ENCODE measurements at places on chromosomes 12 and 14. TPM values are rescaled to one million over a fixed set of nuclear protein-coding genes. Genes with fewer than 3 reads are reported as not detected.

- no peak for DNase-seq
Observed at GRCh38 chr14:64704743-64705380, 638 bp downstream of the PLEKHG3 start.

- no peak for DNase-seq
Observed at GRCh38 chr12:91417650-91418049, 235.0 kb upstream of the DCN start.

- DNase-seq, result no peak
Observed at GRCh38 chr12:70756118-70756517, 118.9 kb upstream of the PTPRB start.

- DNase-seq, result no peak
Observed at GRCh38 chr12:3278681-3279414, 201.7 kb downstream of the TSPAN9 start.

- no peak for DNase-seq
Observed at GRCh38 chr14:98871796-98872195, 400.2 kb downstream of the BCL11B start.

GRCh38 chr12:47095446-47096236, 15.9 kb upstream of the AMIGO2 start:
- no peak for DNase-seq

GRCh38 chr12:71607494-71608330, 55.9 kb downstream of the ZFC3H1 start:
- no peak for DNase-seq

- no peak for DNase-seq
Observed at GRCh38 chr14:79596551-79596950, 614.8 kb downstream of the DIO2 start.

DNA sequence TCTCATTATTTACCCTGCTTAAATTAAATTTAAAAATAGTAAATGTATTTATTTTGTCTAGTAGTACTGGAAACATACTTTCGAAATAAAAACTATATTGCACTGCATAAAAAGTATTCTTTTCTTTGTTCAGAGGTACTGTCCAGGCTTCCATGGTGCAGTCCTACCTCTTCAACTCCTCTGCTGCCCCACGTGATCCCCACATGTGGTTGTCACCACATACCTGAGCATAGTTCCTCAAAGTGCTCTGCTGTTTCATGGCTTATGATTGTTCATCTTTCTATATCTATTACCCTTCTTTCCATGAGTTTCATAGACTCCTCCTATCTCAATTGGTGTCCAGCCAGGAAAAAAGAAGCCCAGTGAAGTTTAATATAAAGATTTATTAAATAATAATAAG, 317.5 kb upstream of the OR4E1 start:
- no peak for DNase-seq

DNA sequence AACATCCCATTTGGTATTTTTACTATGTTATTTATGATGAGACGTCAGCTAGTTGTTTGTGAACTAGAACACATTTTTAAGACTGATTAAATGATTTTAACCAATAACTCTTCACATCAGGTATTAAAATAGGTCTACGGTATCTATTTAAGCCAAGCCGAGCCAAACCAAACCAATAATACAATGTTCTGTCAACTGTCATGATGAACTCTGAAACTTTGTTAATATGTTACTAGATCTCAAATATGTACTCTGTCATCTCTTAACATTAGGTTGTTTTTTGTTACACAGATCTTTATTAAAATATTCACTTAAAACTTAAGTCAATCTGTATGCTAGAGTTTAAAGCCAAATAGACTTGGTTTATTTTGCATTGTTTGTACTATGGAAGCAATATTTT, 1.0 kb downstream of the ART4 start:
- no peak for DNase-seq

DNA sequence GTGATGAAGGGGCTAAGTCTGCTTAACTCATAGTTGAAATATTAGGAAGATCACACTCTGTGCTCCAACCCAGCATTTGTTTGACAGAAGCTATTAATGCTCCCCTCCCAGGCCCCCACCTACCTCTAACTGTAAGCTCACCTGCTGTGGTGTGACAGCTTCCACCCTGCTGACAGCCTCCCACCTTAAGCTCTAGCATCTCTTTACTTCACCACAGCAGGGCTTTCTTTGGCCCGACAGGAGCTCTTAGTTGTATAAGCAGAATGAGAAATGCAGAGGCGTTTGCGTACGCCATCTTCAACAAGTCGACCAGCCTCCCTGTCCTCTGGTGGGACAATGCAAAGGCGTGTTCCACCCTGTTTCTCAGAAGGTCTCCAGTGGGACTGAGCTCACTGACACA, 80.1 kb upstream of the OSBPL8 start:
- DNase-seq, result no peak

GRCh38 chr12:127245437-127245836, 1021.5 kb upstream of the TMEM132C start:
- DNase-seq, result no peak

DNA sequence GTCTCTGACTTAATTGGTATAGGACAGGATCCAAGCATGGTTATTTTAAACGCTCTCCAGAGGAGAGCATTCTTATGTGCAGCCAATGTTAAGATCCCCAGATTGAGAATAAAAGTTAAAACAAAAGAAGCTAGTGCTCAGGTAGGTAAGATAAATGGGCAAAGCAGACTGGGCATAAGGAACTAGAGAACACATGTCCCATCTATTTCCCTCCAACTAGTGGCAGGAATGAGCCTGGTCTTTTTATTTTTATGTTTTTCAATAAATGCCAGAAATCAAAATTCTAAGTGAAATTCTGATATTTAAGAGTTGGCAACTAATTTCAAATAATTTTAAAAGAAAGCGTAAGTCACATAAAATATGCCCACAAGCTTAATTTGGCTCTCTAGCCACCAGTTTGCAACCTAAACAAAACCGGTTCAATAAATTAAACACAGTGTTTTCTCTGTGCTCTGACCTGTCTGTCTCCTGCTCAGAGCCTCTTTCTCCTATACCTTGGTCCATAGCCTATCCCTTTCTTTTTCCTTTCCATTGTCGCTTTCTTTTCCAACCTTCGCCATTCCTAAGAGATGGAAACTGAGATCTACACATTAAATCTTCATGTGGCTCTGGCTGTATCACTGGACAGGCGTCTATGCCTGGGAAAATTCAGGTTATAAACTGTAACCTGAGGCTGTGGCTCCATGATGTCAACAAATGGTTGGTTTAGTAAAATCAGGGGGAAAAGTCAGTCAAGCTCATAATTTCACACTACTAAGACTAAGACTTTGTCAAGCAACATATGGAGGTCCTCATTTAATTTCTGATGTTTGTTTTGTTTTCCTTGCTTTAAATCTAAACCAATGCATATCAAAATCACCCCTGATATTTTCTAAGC, 5.5 kb downstream of the SLC38A1 start:
- no peak for DNase-seq

- no peak for DNase-seq
Observed at GRCh38 chr12:107845980-107846659, 71.6 kb downstream of the ASCL4 start.

DNA sequence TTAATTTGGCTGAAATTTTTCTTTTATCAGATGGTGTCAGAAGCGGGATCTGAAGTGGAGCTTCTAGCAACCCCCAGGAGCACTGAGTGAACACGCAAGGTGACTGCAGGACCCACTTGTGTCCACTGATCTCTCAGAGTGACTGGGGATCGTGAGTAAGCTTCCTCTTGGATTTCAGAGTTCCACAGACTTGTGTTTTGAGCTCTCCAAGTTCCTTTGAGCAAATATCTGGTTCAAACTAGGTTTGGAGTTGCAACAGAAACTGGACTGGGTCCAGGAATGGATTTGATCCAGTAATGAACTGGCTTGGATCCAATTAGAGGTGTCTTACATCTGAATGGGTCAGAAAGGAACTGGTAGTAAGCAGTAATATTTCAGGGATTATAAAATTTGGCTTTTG, 24.7 kb upstream of the B4GALNT1 start:
- no peak for DNase-seq

DNA sequence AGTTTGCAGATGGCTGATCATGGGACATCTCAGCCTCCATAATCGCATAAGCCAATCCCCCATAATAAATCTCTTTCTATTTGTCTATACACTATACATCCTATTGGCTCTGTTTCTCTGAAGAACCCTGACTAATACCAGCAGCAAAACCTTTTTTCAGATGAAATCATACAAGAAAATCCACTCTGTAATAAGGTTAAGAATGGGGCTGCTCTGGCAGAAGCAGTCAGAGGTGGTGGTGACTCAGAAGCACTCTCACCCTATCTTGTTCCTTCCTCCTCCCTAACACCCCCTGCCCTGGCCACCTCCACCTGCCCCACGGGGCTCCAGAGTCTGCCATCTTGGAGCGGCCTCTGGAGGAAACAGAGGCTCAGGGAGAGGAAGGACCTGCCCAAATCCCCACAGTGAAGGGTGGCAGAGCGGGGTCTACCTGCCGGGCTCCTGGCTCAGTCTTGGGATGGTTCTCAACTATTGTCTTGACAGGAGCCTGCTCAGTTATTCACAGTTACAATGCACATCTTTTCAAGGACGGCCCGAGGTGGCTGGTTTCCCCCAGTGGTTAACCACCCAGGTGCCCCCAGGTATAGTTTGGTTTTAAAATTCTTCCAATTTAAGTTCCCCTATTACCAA, 109.3 kb upstream of the EVL start:
- no peak for DNase-seq

DNA sequence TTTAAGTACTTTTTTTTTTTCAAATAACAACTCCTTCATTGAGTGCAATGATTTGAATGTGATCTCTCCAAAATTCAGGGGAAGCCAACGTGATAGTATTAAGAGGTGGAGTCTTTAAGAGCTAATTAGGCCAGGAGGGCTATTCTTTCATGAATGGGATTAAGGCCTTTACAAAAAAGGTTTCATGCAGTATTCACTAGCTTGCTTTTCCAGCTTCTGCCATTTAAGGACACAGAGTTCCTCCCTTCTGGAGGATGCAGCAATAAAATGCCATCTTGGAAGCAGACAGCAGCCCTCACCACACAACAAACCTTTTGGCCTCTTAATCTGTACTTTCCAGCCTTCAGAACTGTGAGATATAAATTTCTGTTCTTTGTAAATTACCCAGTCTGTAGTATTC, 586.8 kb upstream of the LMO3 start:
- no peak for DNase-seq

CEBPE gene
- 0.25 TPM for total RNA-seq

NPAS3 gene
- not detected for total RNA-seq

IFNG-AS1 gene
- 0.29 TPM for total RNA-seq

Measured in T-helper 17 cell (primary cell).